ENCODE measurements at places on chromosomes 1 and 21.

GRCh38 chr1:25716320-25716719, 83.7 kb upstream of the SELENON start:
- DNase-seq: no peak

DNA sequence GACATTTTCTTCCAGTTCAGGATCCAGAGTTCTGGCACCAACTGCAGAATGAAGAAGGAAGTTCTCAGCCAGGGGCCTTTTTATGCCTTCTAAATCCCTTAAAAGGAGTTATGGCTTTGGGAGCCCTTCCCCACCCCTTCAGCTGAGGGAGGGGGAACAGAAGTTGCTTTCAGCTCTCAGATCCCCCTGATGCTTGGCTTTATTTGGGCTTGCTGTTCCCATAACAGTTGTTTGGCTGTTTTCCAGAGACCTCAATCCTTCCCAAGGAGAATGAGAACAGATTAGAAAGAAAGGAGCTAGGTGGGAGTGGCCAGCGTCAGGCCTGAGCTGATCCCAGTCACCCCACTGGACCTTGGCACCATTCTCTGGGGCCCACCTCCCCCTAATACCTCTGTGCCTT, at the start of gene RPE65:
RPE65 (minus strand) TSS at position 54 of the 400 bp plus-strand sequence; CDS start at position 5, 49 bp downstream.
- DNase-seq: no peak

DNA sequence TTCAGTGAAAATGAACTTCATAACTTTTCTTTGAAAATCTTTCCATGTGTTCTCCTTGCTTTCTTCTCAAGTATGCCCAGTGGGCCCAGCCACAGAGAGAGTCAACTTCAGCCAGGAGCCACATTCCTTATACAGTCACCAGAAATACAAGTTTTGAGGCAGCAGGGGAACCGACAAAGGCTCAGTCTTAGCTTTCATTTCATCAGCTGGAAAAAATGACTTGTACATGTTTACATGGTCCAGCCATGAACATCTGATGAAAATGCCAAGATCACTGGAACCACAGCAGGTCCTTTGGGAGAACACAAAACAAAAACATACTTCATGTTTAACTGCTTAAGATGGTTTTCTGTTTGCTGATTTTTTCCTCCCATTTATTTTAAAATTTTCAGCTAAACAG, 72.5 kb downstream of the SYDE2 start:
- DNase-seq: no peak

GRCh38 chr1:236450779-236451178, 56.7 kb downstream of the EDARADD start:
- DNase-seq: no peak

DNA sequence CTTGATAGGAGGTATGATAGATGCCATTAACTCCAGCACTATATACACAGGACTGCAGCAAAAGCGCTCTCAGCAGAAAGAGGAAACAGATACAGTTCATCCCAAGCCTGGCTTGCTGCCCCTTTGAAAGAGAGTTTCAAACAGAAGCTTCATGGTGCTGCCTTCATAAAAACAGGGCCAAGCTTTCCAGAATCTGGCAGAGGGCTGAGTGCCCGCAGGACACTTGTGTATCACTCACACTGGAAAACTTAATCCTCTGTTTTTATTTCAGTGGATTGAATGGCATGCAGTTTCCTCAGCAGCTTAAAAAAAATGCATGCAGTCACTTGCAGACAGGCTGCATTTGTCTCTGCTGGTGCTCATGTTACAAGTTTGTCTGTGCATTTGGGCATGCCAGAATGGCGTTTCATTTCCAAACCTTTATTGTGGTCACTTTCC, 40.4 kb downstream of the KCNJ15 start:
- DNase-seq: no peak

GRCh38 chr1:204971517-204972336, 71.3 kb upstream of the CNTN2 start:
- no peak for DNase-seq

DNA sequence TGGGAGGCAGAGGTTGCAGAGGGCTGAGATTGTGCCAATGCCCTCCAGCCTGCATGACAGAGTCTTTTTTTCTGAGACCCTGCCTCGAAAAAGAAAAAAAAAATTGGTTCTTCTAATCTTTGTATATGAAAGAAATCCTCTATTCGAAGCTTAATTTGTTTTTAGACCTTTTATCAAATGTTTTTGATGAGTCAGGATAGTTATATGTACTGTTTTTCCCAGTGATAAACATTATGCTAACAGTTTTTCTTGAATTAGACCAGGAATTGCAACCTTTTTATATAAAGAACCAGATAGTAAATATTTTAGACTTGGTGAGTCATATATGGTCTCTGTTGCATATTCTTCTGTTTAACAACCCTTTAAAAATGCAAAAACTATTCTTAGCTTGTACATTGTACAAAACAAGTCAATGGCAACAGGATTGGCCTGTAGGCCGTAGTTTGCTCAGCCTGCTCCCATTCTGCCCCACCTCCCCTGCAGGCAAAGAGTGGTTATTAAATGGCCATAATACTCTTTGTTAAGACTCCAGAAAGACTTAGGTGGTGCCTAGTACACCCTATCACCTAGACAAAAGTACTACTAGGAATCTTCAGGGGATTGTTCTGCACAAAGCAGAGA, 45.2 kb downstream of the LYST start:
- no peak for DNase-seq

DNA sequence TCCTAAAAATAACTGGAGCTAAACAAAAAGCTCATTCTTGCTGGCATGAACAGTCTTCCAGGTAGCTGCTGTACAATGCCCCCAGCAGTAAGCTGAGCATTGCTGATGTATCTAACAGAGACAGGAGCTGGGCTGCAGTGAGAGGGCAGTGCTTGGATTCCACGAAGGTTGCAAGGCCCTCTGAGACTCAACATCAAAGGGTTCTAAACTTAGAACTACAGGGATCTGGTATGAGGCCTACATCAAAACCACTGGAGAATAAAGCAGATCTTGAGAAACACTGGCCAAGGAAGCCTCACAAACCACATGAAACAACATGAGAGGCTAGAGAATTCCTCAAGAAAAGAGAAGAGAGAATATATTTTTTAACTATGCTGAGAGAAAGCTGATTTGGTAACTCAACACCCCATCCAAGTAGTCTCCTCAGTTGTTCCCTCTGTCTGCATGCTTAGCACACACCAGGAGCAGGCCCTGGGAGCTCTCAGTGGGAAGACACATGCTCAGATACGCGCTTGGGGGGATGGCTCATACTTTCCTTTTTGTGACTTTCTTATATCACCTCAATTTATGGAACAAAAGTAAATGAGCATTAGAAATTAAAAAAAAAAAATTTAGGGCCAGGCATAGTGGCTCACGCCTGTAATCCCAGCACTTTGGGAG, 27.7 kb downstream of the DSTYK start:
- no peak for DNase-seq

GRCh38 chr1:8276173-8276914, 41.6 kb upstream of the SLC45A1 start:
- DNase-seq: no peak

DNA sequence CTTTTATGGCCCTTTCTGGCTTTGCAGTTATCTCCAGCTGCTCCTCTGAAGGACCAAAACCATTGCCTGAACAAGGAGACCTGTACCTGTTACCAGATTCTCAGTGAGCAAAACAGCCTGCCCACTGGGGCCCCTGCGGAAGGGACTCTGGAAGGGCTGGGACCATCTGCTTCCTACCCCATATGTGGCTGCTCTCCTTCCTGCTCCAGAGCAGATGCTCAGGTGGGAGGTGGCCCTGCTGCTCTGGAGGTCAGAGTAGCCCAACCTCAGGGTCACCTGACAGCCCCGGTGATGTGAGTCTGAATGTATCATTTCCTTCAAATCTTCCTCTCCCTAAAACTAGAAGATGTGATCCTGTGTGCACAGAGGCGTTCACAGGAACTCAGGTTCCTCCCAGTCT, 33.6 kb downstream of the PRDM16 start:
- no peak for DNase-seq

- no peak for DNase-seq
Observed at GRCh38 chr1:23149114-23149513, 19.5 kb downstream of the LUZP1 start.

GRCh38 chr1:236395230-236395946, 1.3 kb downstream of the EDARADD start:
- peak; percentile 24 for DNase-seq

- no peak for DNase-seq
Observed at GRCh38 chr1:227749916-227750710, 14.9 kb downstream of the SNAP47 start.

GRCh38 chr1:158251163-158251562, 3.1 kb upstream of the CD1A start:
- DNase-seq: no peak

GRCh38 chr1:47411436-47411835, 4.6 kb upstream of the FOXE3 start:
- DNase-seq: no peak

DNA sequence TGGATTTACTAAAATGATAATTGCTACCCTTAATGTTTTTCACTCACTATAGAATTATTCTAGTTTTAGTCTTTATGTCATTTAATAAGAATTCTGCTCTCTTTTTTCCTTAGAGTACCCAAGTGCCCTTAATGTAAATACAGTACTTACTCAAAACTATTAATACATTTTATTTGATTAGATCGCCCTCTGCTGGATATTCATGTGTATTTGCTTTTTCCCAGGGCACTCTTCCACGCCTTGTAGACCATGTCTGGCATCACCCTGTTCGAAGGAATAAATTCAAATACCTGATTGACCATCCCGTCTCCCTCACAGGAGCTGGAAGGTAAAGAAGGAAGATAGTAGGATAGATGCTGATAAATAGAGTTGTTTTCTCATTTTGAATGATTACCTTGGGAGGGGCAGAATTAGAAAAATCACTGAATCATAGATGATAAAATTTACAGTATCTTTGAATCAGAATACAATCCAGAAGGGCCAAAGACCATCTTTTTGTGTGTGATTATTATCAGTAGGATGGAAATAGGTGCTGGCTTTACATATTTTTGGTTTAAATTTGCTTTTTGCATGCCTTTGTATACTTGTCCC, 4.1 kb downstream of the AXDND1 start:
- no peak for DNase-seq

DNA sequence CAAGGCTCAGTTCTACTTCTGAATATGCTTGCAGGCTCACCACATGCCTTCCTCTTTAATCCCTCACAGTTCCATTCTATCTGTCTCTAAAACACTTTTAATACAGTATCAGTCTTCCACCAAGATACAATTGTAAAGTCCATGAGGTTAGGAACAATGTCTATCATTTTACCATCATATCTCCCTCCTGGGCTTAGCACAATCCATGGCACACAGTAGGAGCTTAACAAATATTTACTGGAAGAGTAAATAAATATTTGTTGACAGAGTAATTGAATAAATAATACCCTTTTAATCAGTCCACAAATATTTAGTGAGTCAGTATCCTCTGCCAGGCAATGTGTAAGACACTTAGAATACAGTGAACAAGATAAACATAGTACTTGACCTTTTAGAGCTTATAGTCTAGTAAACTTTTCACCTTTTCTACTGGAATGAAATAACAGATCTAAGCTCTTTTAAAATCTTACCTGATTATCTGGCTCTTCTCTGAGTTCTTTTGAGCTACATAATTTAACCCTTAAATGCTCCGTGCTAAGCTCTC, 12.7 kb upstream of the GADD45A start:
- DNase-seq: no peak

- no peak for DNase-seq
Observed at GRCh38 chr1:67991546-67991945, 58.9 kb downstream of the DIRAS3 start.

DNA sequence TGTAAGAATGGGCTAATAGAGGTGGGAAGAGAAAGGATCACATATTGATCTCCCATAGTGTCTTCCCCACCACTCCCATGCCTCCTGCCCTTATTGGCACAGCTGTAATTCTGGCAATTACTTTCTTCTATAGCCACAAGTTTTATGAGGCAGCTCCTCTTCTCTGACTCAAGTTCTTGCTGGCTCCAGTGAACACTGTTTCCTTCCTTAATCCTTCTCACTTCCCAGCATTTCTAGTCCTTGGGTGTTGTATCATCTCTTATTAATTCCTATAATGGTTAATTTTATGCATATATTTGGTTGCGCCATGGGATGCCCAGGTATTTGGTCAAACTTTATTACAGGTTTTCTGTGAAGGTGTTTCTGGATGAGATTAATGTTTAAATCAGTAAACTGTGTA, 103.3 kb downstream of the MRPL39 start:
- no peak for DNase-seq

GRCh38 chr1:15762546-15762945, 4.0 kb downstream of the FBLIM1 start:
- no peak for DNase-seq

- DNase-seq: no peak
Observed at GRCh38 chr1:243680860-243681259, 169.2 kb downstream of the AKT3 start.

DNA sequence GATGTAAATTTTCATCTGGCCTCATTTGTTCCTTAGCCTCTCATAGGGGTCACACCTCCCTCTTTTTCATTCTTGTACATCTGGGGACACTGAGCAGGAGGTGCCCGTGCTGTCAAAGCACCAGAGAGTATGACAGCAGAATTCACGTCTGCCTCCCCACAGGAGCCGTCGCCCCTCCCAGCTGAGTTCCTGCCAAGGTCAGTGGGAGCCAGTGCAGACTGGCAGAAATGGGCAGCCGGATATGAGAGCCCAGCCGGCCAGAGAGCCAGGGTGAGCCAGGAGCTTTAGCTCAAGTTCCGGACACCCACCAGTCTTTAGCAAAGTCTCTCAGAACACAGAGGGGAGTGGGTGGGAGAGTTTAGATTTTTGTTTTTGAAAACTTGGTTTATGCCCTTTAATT, 21.9 kb downstream of the GPR137B start:
- no peak for DNase-seq

GRCh38 chr21:35325953-35326352, 276.9 kb upstream of the RUNX1 start:
- no peak for DNase-seq

- DNase-seq: no peak
Observed at GRCh38 chr1:1427106-1427819, 6.2 kb upstream of the ANKRD65 start.

DNA sequence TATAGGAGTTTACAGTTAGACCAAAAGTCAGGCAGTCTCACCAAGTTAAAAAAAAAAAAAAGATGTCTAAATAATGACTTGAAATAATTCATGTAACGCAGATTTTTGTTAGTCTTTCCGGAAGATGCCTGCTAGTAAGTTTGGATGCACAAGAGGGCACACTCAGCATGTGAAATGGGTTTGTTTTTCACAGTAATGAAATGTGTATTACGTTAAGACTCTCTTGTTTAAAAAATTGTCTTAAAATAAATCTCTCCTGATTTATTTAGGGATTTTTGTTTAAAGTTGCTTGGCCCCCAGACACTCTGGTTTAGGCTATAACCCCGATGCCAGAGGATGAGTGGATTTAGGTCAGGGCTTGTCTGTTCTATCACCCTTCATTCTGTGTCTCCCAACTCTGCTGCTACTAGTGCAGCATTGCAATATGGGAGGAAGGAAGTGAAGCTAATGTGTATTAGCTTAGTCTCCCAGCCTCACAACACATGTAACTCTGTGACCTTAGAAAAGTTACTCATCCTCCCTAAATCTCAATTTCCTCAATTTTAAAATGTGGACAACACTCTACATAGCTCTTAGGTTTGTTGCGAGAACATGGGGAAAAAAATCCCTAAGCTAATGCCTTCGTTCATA, 25.7 kb downstream of the CTH start:
- no peak for DNase-seq

- DNase-seq: no peak
Observed at GRCh38 chr1:46171351-46171750, 3.5 kb upstream of the TSPAN1 start.
